ENCODE measurements at places on chromosomes 7 and 10.
A peak's percentile ranks its signal among the peaks of the same experiment; 100 is the strongest.

- no peak for DNase-seq
Observed at GRCh38 chr10:2476812-2477553, 590.4 kb upstream of the PFKP start.

GRCh38 chr10:88791924-88792323 is 10.6 kb upstream of the LIPM start:
- peak; percentile 42 for DNase-seq

GRCh38 chr10:60425392-60426110 is 35.9 kb upstream of the ANK3 start:
- DNase-seq = no peak

- no peak for DNase-seq
Observed at GRCh38 chr10:111504376-111504775, 427.5 kb downstream of the ADRA2A start.

DNA sequence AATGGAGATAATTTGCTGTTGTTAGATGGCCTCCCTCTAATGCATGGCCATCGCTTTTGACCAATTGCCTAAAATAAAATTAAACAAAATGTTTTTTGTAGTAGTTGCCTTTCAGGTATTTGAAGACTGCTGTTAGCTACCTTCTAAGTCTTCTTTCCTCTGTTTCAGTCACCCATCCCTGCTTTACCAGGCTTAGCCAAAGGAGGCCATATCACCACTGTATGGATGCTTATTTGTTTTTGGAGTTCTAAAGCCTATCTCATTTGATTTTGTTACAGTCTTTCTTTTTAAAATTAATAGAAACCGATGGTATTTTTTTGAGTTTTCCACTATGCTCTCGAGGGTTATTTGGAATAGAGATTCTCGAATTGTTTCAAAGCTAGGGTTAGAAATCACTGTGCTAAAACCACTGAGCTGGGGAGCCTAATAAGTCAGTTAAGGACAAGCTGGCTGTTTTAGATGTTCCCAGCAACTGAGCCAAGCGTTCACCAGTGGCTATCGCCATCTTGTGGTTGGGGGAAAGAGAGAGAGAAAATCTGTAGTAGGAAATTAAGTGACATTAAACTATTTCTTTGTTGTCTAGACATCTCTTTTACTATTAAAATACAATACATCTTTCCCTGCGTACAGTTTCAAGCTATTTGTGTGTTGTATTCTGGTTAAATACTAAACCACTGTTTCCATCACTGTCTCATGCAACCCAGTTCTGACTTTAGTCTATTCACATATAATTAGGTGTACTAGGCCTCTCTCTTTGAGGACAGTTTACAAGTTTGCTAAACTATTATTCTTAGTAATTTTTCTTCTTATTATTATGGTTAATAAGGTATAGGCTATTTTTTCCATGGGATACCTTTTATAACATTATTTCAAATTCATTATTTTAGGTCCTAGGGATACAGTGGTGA is 52.2 kb downstream of the GPR158 start:
- no peak for DNase-seq

DNA sequence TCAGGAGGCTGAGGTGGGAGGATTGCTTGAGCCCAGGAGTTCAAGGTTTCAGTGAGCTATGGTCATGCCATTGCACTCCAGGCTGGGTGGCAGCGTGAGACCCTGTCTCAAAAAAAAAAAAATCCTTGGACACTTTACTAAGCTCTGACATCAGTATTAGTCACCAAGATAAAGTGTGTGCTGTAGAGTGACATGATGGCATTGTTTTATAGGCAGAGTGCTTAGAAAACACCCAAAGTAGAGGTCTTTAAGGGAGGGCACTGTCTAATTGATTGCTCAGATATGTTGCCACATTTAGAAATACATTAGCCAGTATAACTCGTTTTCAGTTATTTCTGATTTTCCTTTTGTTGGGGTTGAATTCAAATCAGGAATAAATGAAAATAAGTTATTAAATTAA is 235.9 kb downstream of the REEP3 start:
- no peak for DNase-seq

DNA sequence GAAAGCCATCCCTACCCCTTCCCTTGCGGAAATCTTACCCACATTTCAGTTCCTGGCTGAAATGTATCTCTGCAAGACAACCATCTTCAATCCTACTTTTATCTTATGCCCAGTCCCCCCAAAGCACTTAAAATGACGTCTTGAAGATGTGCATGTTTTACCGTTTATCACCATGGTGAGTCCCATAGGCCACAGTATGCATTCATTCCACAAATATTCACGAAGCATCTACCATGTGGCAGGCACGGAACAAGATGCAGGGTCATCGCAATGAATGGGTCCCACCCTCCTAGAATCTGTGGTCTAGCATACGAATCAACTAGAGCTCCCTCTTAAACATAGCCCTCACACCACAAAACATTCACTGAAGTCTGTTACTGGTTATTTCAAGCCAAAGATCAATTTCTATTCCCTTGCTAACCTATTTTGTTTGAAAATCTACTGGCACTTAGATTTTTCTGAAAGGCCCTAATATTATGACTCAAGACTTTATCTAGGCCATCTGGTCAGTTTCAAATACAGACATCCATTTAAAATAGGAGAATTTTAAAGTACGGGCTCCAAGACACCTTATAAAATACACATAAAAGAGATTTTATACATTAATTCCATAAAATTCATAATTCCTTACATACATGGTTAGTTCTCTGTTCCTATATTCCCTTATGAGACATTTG is 99.4 kb downstream of the PARD3 start:
- no peak for DNase-seq

GRCh38 chr7:27091941-27092818 is 3.6 kb downstream of the HOXA1 start:
- no peak for DNase-seq

- no peak for DNase-seq
Observed at GRCh38 chr7:81573128-81573527, 196.7 kb downstream of the HGF start.

- no peak for DNase-seq
Observed at GRCh38 chr7:112987171-112987570, 99.5 kb downstream of the GPR85 start.

- DNase-seq = no peak
Observed at GRCh38 chr7:104891949-104892348, 122.1 kb upstream of the KMT2E start.

- no peak for DNase-seq
Observed at GRCh38 chr10:93751124-93751523, 6.6 kb upstream of the LGI1 start.

- DNase-seq = no peak
Observed at GRCh38 chr7:94297397-94297838, 97.3 kb upstream of the COL1A2 start.

- no peak for DNase-seq
Observed at GRCh38 chr7:120504386-120504785, 231.4 kb downstream of the KCND2 start.

- no peak for DNase-seq
Observed at GRCh38 chr10:54682554-54682953, 118.5 kb downstream of the PCDH15 start.

GRCh38 chr10:78672918-78673317 is 395.8 kb upstream of the ZMIZ1 start:
- no peak for DNase-seq

DNA sequence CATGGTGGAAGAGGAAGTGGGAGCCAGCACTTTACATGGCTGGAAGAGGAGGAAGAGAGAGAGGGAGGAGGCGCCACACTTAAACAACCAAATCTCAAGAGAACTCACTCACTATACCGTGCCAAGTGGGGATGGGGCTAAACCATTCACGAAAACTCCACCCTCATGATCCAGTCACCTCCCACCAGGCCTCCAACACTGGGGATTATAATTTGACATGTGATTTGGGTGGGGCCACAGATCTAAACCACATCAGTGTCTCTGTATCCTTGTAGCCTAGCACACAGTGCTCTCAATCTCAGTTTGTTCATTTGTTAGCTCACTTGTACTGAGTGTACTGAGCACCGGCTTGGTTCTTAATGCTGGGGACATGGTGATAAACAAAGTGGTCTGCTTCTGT is 228.3 kb downstream of the BUB3 start:
- DNase-seq = no peak

DNA sequence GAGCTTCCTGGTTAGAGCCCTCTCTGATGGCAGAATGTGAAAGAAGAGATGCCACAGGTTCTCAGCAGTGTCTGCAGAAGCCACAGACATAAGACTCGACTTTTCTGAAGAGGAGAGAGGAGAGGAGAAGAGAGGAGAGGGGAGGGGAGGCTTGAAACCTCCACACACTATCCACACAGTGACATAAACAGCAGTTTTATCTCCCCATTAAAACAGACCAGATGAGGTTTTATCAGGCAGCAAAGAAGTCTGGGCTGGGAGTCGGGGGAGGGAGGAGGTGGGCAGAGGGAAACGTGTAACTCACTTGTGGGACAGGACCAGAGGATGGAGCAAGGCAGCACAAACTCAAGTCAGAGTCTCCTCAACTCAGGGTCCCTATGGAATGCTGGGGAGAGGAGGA is 76.5 kb downstream of the XPNPEP1 start:
- no peak for DNase-seq

GRCh38 chr7:91691865-91692264 is 188.6 kb downstream of the MTERF1 start:
- no peak for DNase-seq

DNA sequence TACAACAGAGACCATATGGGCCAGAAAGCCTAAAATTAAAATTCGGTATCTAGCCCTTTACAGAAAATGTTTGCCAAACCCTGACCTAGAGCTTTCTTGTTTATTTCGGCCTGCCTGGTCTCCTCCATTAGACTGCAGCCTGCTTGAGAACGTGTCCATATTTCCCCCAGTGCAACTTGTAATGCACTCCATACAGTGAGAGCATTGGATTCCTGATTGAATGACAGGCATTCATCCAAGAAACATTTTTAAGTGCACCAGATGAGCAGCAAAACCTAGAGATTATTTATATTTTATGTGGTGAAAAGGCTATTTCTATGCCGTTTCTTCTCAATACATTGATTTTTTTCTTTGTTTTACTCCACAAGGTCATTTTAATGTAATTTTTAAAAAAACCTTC is 47.4 kb upstream of the ORC5 start:
- DNase-seq = no peak

DNA sequence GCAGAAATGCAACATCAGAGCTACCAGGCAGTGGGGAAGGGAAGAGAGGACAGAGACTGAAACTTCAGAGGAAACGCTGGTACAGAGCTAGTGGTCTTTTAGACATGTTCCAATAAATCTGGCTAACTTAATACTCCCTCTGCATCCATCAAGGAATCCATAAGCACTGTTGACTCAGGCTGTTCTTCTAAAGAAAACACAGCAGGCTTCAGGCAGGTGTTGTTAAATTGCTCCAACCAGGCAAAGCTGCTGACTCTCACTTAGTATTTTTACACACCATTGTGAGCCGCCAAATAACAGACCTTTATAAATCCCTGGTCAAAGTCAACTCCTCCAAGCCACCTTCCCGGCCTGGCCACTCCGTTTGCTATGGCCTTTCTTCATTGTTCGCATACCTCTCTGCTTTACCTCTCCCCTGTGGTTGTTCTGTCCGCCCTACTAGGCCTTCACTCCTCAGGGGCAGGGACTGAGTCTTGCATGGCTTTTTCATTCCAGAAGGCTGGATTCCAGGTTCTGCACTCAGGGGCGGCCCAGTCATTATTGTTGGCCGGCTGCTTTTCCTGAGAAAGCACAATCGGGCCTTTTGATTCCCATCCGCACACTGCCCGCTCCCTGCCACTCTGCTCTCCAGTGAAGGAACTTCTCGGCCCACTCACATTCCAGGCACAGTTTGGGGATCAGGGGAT is 18.4 kb downstream of the CREB3L2 start:
- DNase-seq = no peak
